ENCODE measurements at places on chromosomes 6 and 20.

DNA sequence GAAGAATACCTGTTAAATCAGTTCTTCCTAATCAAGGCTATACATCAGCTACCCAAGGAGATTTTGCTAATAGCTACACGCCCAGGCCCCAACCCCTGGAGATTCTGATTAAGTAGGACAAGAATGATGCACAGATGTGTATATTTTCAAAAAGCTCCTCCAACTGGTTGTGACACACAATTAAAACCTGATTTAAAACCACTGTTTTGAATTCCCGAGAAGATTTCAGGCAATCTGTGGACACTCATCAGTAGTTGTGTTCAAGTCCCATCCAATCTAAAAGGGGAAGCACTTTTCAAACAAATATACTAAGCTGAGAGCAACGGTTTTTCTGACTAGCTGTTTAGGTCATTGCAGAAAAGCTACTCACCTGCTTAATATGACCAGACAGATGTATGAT is 118.9 kb upstream of the NHSL1 start:
- no peak for DNase-seq

- peak; percentile 37 for DNase-seq
These were observed 796 bp downstream of the SENP6 start for GRCh38 chr6:75602246-75603105.

DNA sequence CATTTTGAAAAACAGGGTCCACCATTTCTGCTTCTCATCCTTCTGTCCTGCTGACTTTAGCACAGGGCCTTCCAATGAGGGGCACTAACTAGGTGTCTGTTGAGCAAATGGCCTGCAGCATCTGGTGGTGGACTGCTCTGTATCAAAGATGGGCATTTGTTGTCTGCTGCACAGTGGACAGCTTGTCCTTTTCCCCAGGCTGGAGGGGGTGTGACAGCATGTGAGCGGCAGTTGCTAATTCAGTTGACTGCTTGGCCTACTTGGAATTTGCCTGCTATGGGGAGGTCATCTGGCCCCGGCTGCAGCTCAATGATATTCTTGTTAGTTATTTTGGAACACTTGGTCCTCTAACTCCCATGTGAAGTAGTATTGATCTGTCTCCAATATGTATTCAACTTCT is 93.7 kb downstream of the SH3BGRL2 start:
- DNase-seq, result no peak

DNA sequence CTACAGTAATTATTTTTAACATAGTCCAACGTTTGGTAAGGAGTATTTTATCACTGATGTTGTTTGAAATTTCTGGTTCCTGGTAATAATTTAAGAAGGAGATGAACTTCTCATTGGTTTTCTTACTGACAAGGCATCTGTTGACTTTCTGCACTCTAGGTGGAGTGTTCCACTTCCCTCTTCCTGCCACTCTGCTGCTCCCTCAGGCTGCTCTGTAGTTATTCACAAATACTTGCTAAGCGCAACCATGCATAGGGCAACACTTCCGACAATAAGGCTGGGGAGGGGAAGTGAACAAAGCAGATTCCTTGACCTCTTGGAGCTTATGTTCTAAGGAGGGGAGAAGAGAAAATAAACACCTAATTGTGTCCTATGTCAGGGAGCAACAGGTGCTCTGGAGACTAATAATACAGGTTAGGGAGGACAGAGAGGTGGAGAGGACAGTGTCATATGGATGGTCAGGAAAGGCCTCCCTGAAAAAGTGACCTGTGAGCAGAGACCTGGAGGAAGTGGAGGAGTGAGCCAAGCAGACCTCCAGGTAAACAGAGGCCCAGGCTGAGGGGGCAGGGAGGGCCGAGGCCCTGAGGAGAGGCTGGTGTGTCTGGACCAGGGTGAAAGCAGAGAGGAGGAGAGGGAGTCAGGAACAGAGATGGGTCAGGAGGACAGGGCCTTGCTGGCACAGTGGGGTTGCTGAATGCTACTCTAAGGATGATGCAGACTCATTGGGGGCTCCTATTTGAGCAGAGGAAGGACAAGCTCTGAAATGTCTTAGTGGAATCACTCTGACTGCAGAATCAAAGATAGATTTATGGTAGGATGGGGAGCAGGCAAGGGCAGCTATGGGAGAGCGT is 134.8 kb upstream of the SLC24A3 start:
- no peak for DNase-seq

GRCh38 chr6:111674413-111674812 is 68.7 kb upstream of the TRAF3IP2 start:
- DNase-seq, result no peak

GRCh38 chr6:36754582-36755434 is 57.2 kb downstream of the RAB44 start:
- DNase-seq, result no peak

All from CD4-positive, CD25-positive, alpha-beta regulatory T cell (primary cell).